ENCODE measurements at places on chromosomes 12 and 14.
A peak's percentile ranks its signal among the peaks of the same experiment; 100 is the strongest.

GRCh38 chr12:123906711-123907420 lies 65.8 kb downstream of the CCDC92 start:
- DNase-seq: no peak

DNA sequence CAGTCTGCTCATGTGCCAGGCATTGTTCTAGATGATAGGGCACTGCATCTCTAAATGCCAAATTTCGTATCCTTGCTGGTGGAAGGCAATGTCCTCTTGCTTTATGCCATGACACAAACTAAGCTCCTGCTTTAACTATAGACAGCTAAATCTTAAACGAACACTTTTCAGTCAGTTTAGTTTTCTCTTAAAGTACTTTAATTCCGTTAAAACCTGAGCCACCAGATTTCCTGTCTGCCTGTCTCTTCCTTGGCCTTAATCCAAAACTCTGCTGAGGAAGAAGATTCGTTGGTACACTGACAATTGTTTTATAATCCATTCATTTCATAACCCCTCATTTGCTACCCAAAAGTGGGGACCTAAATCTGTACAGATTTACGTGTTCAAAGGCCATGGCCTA lies 194.4 kb upstream of the BCL2L14 start:
- DNase-seq: no peak

DNA sequence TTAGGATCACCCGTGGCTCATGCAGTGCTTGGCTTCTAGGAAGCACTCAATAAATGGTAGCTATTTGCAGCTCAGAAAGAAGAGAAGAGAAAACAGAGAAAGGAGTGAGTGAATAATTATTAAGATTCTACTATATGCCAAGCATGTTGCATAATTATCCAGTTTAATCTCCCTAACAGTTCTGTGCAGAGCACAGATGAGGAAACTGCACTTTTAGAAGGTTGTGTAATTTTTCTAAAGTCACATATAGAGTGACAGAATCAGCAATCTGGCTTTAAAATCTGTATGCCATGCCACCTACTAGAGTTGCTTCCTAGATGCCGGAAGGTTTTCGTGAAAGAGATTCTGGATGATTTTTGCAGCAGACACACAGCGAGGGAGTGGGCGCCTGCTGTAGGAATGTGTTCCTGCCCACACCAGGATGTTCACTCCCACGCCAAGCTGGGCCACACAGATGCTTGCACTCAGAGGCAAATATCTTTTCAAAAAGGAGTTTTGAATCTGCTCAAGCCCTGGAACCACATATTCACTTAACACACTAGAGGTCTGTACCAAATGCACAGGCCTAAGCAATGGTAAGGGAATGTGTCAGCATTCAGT lies 50.2 kb upstream of the SMCO2 start:
- no peak for DNase-seq

GRCh38 chr12:32178341-32179010 lies 71.8 kb downstream of the BICD1 start:
- DNase-seq: no peak

DNA sequence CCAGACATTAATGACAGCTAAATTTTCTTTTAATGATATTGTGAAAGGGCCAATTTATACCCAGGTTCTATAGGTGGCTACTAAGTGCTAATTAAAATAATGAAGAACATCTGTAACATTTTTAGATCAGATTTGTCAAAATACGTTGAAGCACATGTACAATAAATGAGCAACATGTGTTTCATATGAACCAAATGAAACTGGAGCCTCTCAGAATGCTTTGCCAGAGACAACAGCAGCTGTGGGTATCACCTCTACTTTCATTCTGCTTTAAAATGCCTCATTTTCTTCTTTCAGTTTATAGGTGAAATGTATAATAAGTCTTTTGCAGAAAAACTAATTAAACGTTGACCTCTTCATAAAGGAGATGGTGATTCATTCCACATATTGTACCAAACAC lies 26.1 kb upstream of the MYF6 start:
- no peak for DNase-seq

GRCh38 chr14:24259282-24260025 lies 3.5 kb downstream of the TGM1 start:
- DNase-seq: no peak

- no peak for DNase-seq
Measured at GRCh38 chr14:105021656-105022275, 883 bp upstream of the CDCA4 start.

DNA sequence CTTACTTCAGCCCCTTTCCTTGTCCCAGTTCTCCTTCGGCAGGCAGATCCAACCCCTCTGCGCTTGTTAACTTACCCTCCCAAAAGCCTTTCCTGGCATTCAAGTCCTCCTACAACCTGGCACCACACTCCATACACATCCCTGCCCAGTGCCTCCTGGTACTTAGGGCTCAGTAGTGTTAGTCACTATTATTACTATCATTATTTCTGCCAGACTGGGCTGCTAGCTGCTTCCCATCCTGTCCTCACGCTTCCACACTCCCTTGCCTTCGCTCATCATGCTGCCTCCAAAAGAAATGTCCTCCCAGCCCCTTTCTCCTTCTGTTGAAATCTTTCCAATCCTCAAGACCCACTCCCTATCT lies 1.6 kb upstream of the HDAC7 start:
- no peak for DNase-seq

DNA sequence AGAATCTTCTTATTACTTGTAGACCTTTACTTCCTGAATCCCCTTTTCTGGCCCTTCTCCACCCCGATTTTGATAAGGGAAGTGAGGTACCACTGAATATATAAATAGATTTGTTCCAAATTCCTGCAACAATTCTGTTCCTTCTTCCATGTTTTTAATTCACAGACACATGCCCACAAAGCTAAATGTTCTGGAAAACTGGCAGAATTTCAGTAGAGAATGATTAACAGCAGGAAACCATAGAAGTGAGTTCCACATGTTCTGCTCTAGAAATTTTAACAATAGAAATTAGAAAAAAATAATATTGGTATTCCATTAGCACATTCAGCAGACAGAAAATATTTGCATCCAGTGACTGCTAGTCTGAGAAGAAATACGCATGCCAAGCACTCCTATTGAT lies 139.6 kb downstream of the SLC2A13 start:
- no peak for DNase-seq

GRCh38 chr12:97308576-97309198 lies 153.9 kb upstream of the RMST start:
- peak; percentile 20 for DNase-seq

DNA sequence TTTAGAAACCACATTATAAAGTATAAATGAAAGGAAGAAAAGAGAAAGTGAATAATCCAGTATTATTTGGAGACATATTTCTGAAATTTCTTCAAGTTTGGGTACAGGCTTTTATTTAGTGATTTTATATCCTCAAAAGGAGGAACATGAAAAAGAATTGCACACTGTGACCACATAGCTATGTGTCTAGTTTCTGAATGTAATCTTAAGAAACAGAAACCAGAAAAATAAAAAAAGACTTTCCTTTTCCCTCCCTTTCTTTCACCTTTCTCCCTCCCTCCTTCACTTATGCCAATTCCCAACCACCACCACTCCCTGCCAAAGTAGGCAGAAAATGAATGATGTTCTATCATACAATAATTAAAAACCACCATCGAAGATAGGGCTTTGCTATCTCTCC lies 189.6 kb downstream of the PRKD1 start:
- DNase-seq: no peak

DNA sequence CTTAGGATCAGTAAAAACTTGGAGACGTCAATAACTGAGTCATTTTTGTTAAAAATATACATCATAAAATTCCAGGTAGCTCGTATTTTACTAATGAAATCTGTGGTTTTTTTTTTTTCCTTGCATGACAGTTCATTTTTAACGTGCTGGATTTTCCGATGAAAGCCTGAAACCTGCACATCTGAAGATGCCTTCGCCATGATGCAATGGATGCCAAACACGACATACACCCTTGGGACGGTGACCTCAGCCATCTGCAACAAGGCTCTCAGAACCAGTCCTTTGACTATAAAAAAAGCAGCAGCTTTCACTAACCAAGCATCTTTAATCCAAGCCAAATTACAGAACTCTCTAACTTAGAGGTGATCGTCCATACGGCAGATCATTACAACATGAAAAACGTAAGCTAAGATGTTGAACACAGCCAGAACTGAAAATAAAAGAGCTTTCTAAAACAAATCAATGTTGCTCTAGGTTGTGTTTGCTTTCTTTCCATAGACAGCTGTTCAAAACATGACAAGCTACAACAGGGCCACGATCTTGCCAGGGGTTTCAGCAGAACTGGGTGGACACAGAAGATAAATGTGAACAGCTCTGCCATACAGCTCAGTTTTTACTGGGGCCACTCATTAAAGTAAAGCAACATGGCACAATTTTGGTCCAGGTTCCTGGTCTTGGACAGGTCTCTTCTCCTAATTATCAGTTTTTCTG lies 7.8 kb downstream of the NIN start:
- DNase-seq: no peak

DNA sequence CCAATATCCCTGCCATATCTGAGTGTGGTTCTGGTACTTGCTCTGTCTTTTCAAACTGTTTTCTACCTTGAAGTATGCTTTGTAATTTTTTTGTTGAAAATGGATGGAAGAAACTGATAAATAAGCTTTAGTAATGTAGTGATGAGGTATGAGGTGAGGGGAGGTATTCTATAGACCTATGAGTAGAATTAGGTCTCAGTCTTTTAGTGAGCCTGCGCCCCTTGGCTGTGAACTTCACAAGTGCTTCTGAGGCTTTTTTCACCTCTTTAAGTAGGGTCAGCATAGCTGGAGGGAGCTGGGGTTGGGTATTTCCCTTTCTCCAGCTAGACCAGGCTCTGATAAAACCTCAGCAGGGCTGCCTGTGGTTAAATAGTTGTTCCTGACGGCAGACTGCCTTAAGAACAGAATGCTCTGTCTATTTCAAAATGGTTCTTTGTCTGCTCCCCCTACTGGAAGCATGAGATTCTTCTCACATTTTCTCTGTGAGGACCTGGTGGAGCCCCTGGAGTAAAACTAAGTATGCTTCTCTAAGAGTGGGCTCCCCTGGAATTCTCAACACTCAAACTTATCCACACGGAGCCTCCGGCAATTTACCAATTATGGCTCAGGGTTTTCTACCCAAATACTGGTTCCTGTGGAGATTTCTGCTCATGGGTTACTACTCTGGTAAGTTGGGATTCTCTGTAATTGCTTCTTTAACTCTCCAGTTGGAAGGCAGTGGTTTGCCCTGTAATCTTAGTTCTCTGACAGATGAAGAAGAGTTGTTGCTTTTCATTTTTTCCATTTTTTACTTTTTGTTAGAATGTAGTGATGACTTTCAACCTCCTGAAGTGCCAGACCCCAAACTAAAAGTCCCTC lies 13.1 kb downstream of the KRT5 start:
- no peak for DNase-seq

- DNase-seq: no peak
Measured at GRCh38 chr14:71371711-71372396, 464.6 kb downstream of the PCNX1 start.

GRCh38 chr14:52961060-52961639 lies 10.3 kb upstream of the FERMT2 start:
- peak; percentile 25 for DNase-seq

- no peak for DNase-seq
Measured at GRCh38 chr12:4850857-4851380, 58.8 kb upstream of the KCNA1 start.

DNA sequence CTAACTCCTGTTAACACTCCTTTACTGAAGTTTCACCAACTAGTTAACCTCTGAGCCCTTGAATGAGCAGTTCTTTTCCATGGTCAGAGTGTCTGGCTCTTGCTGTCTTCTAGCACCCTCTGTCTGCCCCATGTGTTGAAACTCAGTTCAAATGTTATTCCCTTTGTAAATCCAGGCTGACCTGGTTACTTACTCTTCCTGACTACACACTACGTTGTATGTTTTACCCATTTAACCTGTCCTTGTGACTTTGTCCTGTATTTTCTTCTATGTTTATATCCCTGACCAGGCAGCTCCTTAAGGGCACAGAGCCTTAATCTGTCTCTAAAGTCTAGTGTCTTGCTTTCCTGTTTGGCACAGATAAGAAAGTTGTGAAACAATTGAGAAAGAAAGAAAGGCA lies 389.0 kb upstream of the RPL10L start:
- DNase-seq: no peak

GRCh38 chr14:103806805-103807204 lies 40.6 kb downstream of the PPP1R13B start:
- no peak for DNase-seq

DNA sequence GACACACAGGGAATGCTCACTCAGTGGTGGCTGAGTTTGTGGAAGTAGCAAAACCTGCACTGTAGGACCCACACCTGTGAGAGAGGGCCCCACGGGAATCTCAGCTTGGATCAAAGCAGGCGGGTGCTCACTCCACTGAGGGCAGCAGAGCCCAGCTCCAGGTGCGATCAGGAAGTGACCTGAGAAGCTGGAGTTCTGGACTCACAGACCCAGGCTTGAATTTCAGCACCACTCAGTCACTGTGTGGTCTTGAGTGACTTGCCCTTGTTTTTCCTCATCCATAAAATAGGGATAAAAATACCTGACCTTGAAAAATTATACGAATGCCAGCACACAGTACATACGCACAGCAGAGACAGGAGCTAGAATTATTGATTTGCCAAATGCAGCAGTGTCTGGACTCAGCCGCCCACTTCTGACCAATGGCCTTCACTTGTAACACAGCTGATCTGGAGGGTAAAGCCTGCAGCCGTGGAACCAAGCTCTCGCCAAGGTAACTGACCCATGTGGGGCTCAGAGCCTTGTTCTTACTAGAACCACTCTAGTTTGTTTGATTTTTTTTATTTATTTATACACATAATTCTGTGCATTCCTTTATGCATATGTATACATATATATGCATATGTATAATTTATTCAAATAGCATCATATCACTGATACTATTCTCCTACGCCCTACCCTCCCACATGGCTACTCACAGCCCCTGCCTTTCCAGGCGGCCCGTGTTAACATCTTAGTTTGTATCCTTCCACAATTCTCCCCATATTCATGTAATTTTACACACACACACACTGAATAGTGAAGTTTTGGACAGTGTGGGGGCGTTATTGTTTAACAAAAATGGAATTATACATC lies 53.9 kb downstream of the DPF3 start:
- no peak for DNase-seq

DNA sequence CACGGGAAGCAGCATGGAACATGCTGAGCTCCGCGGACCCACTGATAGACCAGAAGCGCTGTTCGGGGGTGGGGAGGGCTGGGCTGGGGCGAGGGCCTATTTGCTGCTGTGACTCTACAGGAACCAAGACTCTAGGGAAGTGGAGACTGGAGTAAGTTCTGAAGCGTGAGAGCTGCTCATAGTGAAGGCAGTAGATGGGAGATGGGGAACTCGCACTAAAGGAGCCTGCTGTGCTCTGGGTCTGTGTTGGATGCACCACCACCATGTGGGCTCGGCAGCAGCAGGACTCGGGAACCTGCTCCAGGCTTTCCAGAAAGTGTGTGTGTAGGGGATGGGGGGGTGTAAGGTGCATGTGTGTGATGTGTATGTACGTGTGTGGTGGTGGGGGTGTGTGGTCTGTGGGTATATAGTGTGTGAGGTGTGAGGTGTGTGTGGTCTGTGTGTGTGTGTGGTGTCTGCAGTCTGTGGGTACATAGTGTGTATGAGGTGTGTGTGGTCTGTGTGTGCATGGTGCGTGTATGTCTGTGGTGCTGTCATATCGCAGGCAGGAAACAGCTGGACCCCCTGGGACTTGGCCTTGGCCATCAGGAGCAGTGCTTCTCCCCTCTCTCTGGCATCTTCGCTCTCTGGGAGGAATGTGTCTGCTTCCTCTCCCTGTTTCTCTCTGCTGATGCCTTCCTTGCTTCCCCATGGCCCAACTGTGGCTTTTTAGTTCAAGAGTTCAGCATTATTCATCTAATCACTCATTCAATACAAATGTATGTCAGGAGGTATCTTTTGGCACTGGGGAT lies 378.9 kb downstream of the FUT8 start:
- no peak for DNase-seq

Measured in heart right ventricle (tissue), 16 donors.